IgD-negative memory B cell (primary cell): ENCODE measurements at places on chromosomes 5 and 9. TPM values are rescaled to one million over a fixed set of nuclear protein-coding genes. Genes with fewer than 3 reads are reported as not detected.

IL7R gene
- polyA plus RNA-seq: 15.1 TPM

PCDHB8 gene
- polyA plus RNA-seq: not detected

PCDHB6 gene
- polyA plus RNA-seq: not detected

TMEM174 gene
- polyA plus RNA-seq: not detected

DBH gene
- polyA plus RNA-seq: not detected

C9orf72 gene
- 15.3 TPM for polyA plus RNA-seq

ENTREP1 gene
- not detected for polyA plus RNA-seq

SPATA31E1 gene
- polyA plus RNA-seq: not detected

SUB1 gene
- 688 TPM for polyA plus RNA-seq

KLHL9 gene
- polyA plus RNA-seq: 8.4 TPM

SLC4A9 gene
- polyA plus RNA-seq: not detected

TAF11L5 gene
- polyA plus RNA-seq: not detected

SLC35D2 gene
- polyA plus RNA-seq: 11.0 TPM

C8G gene
- not detected for polyA plus RNA-seq

SLC25A48 gene
- not detected for polyA plus RNA-seq

C9orf40 gene
- polyA plus RNA-seq: 7.8 TPM

CDKN2A gene
- polyA plus RNA-seq: 13.9 TPM

SPINK13 gene
- not detected for polyA plus RNA-seq

UBE2D2 gene
- 313 TPM for polyA plus RNA-seq

CATSPER3 gene
- polyA plus RNA-seq: not detected

PCSK1 gene
- polyA plus RNA-seq: not detected

STK32A gene
- not detected for polyA plus RNA-seq

GPX8 gene
- polyA plus RNA-seq: not detected

SH2D3C gene
- polyA plus RNA-seq: 76.1 TPM

PJA2 gene
- 45.6 TPM for polyA plus RNA-seq

GDA gene
- polyA plus RNA-seq: not detected

ALDH7A1 gene
- polyA plus RNA-seq: 5.6 TPM

TXNDC8 gene
- polyA plus RNA-seq: not detected

BHMT2 gene
- polyA plus RNA-seq: not detected

FAT2 gene
- polyA plus RNA-seq: not detected

SLC34A1 gene
- not detected for polyA plus RNA-seq

CDX1 gene
- not detected for polyA plus RNA-seq

ECSCR gene
- not detected for polyA plus RNA-seq

FOXD1 gene
- polyA plus RNA-seq: not detected

HACD4 gene
- polyA plus RNA-seq: 4.4 TPM

NEUROG1 gene
- not detected for polyA plus RNA-seq

FSTL4 gene
- polyA plus RNA-seq: not detected

PRLR gene
- polyA plus RNA-seq: not detected

ELOVL7 gene
- 0.90 TPM for polyA plus RNA-seq

PCDHGA5 gene
- polyA plus RNA-seq: not detected

SV2C gene
- not detected for polyA plus RNA-seq

SOHLH1 gene
- not detected for polyA plus RNA-seq

C9 gene
- polyA plus RNA-seq: not detected

MRPL36 gene
- 66.9 TPM for polyA plus RNA-seq

GARNL3 gene
- polyA plus RNA-seq: 1.3 TPM

S1PR3 gene
- not detected for polyA plus RNA-seq

MAPKAP1 gene
- polyA plus RNA-seq: 74.7 TPM
